ENCODE measurements at places on chromosomes 12 and 14.

- no peak for DNase-seq
These were observed 5.3 kb downstream of the NUAK1 start for GRCh38 chr12:106133136-106134087.

DNA sequence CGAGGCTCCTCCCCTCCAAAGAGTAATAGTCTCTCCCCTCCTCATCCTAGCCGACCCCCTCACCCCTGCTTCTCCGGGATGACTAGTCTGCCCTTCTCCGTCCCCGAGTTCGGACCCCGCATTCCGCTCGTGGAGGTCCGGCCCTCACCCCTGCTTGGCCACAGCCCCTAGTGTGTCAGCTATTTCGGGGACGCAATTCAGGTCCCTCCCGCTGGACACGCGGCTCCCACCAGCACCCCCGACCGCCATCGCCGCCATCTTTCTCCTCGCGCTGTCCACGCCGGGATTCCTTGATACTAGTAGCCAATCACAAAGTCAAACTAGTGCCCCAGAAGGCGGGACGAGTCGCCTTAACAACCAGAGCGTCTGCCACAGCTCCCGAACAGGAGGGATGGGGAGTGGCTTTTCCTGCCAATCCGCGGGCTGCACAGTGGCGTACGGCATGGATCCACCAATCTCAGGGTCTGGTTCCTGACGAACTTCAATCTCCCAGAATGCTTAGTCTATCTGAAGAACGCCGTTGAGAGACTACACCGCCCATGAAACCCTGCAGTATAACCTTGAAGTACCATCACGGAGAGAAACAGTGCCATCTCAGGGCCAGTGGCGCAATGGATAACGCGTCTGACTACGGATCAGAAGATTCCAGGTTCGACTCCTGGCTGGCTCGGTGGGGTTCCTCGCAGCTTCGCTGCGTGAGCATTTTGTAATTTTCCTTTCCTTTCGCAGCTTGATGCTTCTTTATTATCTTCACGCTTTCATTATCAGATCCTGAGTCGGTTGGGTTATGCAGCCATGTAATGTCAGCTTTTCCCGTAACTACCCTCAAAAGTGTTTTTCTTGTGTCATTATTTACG lies at the start of gene PRMT5:
TSS of gene PRMT5 (minus strand) at position 273 of the 857 bp plus-strand sequence. CDS start at position 258, 15 bp downstream.
- DNase-seq, result peak; percentile 94

GRCh38 chr12:5343711-5344110 lies 88.2 kb upstream of the NTF3 start:
- no peak for DNase-seq

DNA sequence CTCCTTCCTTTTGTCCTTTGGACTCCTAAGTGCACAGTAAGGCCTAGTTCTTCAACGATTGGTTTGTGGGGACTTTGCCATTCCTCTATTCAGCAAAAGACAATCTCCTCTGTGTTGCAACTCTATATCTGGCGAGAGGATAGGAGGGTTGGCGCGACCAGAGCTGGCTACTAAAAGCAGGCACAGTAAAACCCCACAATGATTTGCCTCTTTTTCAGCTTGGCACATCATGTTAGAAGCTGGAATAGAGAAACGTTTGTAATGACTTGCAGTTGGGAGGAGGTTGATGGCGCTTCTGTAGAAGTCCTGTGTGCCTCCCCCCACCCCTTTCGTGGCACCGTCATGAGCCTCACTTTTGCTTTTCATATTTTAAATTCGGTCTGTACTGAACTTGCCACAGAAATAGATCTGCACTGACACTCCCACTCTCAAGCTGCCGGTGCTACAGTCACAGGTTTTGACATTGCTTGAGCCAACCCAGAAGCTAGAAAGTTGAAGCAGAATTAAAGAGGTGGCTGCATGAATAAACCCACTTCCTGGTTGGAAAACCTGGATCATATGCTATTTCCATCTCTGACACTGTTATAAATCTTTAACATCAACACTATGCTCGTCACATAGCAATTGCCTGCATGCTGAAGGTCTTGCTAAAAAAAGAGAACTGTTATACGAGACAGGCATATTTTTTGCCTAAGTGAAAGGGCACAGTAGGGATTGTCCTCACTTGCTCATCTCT lies 315.3 kb upstream of the PRICKLE1 start:
- DNase-seq, result no peak

GRCh38 chr12:84891106-84891838 lies 21.3 kb downstream of the SLC6A15 start:
- DNase-seq, result no peak

DNA sequence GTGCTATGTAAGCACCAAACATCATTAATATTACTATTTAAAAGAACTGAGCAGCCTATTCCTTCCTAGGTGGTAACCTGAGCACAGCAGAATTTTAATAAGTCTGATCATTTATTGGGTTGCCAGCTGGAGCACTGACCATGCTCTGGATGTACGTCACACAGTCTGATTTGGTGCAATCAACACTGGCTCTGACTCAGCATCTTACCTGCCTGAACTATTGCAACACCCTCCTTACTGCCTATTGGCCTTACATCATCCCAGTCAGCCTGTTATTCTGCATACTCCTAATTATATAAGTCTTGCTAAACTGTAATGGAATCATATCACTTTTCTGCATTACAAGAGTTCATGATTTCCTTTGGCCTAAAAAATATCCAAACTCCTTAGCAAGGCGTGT lies 149.7 kb downstream of the PTPRO start:
- DNase-seq, result no peak

GRCh38 chr14:54108481-54109471 lies 152.2 kb upstream of the BMP4 start:
- no peak for DNase-seq

- no peak for DNase-seq
These were observed 95.4 kb upstream of the SLC38A4 start for GRCh38 chr12:46921048-46921763.

GRCh38 chr12:29616664-29617406 lies 119.3 kb upstream of the OVCH1 start:
- DNase-seq, result no peak

- DNase-seq, result no peak
These were observed 9.2 kb downstream of the NDUFA12 start for GRCh38 chr12:94994312-94994711.

DNA sequence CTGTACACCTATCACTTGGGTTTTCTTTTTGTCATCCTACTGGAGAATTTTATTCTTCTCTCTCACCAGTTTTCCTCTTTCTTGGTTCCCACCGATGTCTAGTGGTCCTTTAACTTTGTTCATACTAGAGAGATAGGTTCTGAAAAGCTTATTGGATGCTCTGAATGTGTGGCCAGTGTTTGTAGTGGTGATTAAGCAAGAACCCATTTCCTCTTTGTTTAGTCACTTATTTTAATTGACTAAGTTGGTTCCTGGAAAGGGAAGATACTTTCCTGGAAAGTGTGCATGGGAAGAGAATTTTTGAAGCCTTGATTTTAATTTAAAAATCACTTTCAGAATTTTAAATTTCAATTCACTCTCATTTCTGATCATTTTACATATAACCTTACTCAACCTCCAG lies 127.2 kb downstream of the OTOGL start:
- DNase-seq, result no peak

DNA sequence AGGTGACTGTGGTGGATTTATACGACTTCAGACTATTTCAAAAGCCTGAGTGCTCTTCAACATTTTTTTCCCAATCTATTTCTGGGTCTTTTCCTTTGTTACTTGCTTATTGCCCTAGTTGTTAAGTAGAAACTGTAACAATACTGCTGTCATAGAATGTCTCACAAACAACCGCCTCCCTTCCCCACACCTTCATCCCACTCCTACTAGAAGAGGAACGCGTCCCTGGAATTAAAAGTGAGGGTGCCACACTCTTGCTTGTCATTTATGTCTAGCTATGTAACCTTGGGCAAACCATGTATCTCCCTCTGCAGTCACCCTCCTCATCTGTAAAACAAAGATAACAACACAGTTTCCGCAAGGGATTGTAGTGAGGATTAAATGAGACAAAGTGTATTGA lies 8.6 kb downstream of the BRAP start:
- DNase-seq, result no peak

DNA sequence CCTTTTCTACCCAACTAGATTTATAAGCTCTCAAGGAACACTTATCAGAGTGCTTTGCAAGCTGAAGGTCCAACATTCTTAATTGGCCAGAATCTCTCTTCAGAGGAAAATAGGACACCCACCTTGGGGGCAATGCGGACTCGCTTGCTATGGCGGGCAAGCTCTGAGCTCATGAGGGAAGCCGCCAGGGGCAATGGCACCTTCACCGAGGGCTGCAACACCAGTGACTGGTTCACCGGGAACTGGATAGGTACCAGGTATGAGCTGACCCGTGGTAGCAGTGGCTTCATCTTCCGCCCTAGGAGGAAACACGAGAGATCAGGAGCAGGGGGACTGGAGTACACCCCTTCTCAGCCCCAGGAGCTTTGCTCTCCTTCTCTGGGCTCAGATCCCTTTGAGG lies 7.4 kb upstream of the TEX52 start:
- no peak for DNase-seq

DNA sequence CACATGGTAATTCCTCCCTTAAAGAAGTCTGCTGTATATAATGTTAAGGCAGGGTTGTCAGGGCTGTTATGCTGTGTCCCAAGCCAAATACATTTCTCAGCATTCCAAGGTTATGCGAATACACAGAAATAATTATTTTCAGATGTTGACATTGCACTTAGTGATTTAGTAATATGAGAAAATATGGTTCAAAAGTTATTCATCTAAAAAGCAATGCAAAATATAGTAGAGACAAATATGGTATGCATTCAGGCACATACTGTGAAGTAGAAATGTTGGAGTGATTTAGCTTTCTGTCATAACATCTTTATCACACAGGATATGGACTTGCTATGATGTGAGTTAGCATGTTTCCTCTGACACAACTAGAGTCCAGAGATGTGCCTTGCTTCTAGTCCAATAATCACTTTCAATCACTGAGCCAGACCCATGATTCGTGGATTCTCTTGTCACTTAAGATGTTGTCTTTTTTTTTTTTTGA lies 70.0 kb downstream of the PDE3A start:
- DNase-seq, result no peak

- DNase-seq, result no peak
These were observed 627.1 kb downstream of the TMTC2 start for GRCh38 chr12:83313827-83314226.

DNA sequence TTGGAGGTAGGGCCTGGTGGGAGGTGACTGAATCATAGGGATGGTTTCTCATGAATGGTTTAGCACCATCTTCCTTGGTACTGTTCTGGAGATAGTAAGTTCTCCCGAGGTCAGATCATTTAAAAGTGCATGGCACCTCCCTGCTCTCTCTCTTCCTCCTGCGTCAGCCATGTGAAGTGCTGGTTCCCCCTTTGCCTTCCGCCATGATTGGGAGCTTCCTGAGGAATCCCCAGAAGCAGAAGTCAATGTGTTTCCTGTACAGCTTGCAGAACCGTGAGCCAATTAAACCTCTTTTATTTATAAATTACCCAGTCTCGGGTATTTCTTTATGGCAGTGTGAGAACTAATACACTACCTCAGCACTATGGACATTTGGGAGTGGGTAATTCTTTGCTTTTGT lies 4.8 kb upstream of the LGMN start:
- no peak for DNase-seq

DNA sequence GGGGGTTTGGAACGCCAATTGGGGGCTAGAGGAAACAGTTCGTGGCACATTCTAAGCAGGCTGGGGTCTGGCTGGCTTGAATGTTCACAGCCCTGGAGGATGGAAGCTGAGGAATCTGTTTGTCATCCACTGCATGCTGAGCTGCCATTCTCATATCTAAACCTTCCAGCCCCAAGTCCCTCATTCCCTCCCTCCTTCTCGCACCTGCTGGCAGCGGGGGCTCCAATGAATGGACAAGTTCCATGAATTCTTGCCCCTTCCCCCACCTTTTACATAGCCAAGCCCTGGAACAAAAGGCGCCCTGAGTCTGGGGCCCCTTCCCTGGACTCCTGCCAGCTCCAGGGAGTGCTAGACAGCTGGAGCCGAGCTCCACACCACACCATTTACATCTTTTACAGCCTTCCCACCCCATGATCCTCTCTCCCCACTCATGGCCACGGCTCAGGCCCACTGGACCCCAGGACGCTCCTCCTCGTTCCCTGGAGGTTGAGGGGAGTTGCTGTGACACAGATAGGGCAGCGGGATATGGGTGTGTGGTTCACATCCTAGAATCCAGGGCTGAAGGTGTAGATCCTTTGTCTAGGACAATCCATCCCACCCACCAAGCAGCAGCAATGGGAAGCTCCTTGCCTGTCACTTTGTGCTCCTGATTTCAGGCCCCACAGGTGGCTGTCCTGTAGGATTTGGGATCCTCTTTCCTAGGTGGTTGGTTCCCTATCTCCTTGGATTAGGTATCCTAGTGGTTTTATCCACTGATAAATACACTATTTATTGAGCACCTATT lies 21.7 kb upstream of the VRTN start:
- DNase-seq, result no peak

GRCh38 chr12:49355913-49356312 lies 9.2 kb downstream of the DNAJC22 start:
- DNase-seq, result no peak

- no peak for DNase-seq
These were observed 979 bp downstream of the LTBP2 start for GRCh38 chr14:74610866-74611649.

GRCh38 chr12:93669452-93669851 lies 7.7 kb upstream of the CRADD start:
- no peak for DNase-seq

DNA sequence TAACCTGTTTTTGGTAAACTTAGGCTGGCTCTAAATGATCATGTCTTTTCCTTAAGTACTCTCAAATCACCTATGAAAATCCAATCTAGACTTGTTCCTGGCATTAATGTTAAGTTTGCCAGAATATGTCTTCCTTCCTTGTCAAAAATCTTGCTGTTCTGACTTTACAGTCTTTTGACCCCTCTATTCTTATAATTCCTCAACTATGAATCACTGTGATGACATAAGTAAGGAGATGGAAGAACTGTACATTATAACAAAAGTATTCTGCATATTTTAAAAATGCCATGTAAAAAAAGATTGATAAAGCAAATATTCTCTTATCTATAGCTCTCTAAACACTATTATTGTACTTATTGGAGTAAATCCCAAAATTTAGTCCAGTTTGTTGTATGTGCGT lies 51.4 kb upstream of the BAZ1A start:
- no peak for DNase-seq

GRCh38 chr12:123859035-123859434 lies 96.9 kb downstream of the DNAH10 start:
- no peak for DNase-seq

DNA sequence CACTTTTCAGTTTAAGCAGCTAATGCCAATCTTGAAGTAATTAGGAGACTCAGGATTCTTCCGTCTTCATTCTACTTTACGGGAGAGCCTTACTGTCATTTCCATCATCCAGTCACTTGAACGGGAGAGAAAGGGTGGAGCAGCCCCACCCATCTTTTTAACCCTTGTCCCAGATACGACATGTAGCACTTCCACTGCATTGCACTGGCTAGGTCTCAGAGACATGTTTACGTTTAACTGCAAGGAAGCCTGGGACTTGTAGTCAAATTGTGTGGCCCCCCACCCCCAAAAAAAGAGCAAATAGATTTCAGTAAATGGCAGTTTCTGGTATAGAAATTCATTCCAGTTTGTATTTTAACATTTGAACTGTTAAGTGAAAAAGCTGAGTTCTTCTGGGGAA lies 46.1 kb upstream of the SYT1 start:
- DNase-seq, result no peak

- DNase-seq, result no peak
These were observed 22.2 kb downstream of the GRIN2B start for GRCh38 chr12:13959131-13959723.

Data from activated T-helper 9 cell treated with anti-CD3 and anti-CD28 coated beads, Interleukin-2, amount 50 U/mL, for 16 hours (primary cell).